Natural killer cell treated with Interleukin-12 subunit alpha and Interleukin-12 subunit beta and Interleukin-15 and Interleukin-18, amount 100 ng/mL, for 72 hours (primary cell): ENCODE measurements at places on chromosomes 1 and 21. TPM values are rescaled to one million over a fixed set of nuclear protein-coding genes. Genes with fewer than 3 reads are reported as not detected.

The SFPQ gene
- total RNA-seq = 364 TPM

The KRTAP19-3 gene
- not detected for total RNA-seq

GRCh38 chr1:17579951-17580939, 40.7 kb downstream of the ARHGEF10L start:
- H3K36me3 ChIP-seq = no peaks in the 10 kb centered on the region
- no peak for DNase-seq
- no peaks in the 10 kb centered on the region for H3K4me1 ChIP-seq
- H3K27me3 ChIP-seq = peaks cover 15% of the 10 kb centered on the region

The NBPF1 gene
- total RNA-seq = 6.3 TPM

- H3K27ac ChIP-seq = peak overlapping the region; percentile 58
- peaks cover 4% of the 10 kb centered on the region for H3K36me3 ChIP-seq
- no peak for DNase-seq
Measured at GRCh38 chr1:93672069-93672468, 9.6 kb downstream of the BCAR3 start.
